ENCODE measurements at places on chromosomes 5 and 9. TPM values are rescaled to one million over a fixed set of nuclear protein-coding genes. Genes with fewer than 3 reads are reported as not detected.

The FAT2 gene
- total RNA-seq = 78.3 TPM

The NR6A1 gene
- total RNA-seq = 0.47 TPM

The EXD3 gene
- 4.6 TPM for total RNA-seq

The ADAMTSL2 gene
- total RNA-seq = not detected

The NLN gene
- total RNA-seq = 26.4 TPM

The LIX1 gene
- total RNA-seq = not detected

The TLE4 gene
- 12.3 TPM for total RNA-seq

The TNC gene
- total RNA-seq = 263 TPM

The QRFP gene
- total RNA-seq = not detected

The SPATA31D4 gene
- total RNA-seq = not detected

The CTXN3 gene
- not detected for total RNA-seq

The SREK1IP1 gene
- 10.1 TPM for total RNA-seq

The GPRIN1 gene
- 8.7 TPM for total RNA-seq

The ARL14EPL gene
- not detected for total RNA-seq

The SLC1A1 gene
- total RNA-seq = 0.04 TPM

The LNPEP gene
- 22.8 TPM for total RNA-seq

The ACER2 gene
- total RNA-seq = 4.7 TPM

The TTC16 gene
- total RNA-seq = not detected

The EIF4E1B gene
- not detected for total RNA-seq

The ADRB2 gene
- 11.9 TPM for total RNA-seq

The GBGT1 gene
- 2.7 TPM for total RNA-seq

The NKD2 gene
- total RNA-seq = not detected

The KIF4B gene
- not detected for total RNA-seq

The FBN2 gene
- total RNA-seq = 51.2 TPM

The ASPN gene
- not detected for total RNA-seq

The TAF11L10 gene
- total RNA-seq = not detected

The DND1 gene
- total RNA-seq = 1.6 TPM
